ENCODE measurements at places on chromosomes 7 and 10.

DNA sequence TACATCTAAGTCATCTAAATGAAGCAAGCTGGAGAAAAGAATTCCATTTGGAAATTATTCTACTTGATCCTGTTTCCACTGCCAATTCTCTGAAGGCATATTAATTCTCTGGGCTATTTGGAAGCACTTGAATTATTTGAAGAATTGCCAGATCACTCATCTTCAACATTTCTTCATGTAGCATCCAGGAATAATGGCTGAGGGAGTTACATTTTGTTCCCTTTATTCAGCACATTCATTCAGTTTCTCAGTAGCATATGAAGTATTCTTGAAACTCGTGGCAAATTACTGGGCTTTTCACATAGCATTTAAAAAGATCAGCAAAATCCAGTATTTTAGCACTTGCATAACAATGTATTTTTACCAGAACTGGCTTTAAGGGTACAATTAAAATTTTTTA, 127.1 kb upstream of the VIPR2 start:
- no peak for DNase-seq

- DNase-seq: no peak
These were observed 1281.2 kb upstream of the SORCS1 start for GRCh38 chr10:108445746-108446145.

- no peak for DNase-seq
These were observed 26.1 kb upstream of the ZNF365 start for GRCh38 chr10:62348029-62348428.

DNA sequence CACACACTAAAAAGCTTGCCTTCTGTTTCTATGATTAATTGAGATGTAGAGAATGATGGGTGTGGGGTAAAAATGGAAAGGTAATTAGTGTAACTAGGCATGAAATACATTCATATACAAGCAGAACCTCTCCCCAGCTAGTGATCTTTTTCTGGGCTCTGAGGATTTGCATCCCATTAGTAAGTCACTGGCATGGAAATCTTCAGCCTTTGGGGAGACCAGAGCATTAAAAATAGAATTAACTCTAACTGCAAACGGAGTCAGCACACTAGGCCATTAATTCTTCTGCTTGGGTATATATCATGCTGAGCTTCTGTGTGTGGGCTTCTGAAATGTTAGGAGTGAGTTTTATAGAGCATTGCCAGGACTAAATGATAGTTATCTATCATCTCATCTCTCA, 128.9 kb downstream of the HDAC9 start:
- no peak for DNase-seq

DNA sequence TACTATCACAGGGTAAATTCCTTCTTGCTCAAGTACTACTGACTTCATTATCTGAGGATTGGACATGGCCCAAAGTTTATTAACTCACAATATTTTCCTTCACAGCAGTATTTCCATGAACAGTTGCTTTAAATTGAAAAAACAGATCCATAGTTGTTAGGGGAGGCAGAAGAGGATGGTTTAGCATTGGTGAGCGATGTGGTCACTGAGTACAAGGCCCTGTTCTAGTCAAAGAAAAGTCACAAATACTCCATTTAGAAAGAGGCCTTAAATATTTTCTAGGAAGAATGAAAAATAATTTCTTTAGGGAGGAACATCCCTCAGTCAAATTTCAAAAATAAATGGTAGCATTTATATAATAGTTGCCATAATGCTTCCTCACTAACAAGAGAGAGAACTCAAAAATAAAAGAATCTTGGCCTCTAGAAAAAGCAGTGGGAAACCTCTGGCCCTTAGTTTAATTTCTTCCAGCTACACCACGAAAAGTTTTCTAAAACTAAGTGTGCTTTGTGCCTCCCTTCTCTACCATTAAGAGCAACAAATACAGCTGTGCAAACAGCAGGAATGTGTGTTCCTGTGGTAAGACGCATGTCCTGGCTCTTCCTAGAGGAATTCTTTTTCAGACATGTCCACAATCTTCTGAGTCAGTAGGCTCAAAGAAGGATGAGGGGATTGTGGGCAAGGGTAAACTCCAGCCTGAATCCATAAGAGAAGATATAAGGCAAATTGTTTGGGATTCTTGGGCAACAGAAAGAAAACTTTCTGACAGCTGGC, 105.7 kb downstream of the HOXA1 start:
- DNase-seq: no peak

- peak; percentile 63 for DNase-seq
These were observed at the start of gene LRRC4 for GRCh38 chr7:128030654-128031611. Gene LRRC4, minus strand, starts transcription at chr7:128031437. Its CDS starts 797 bp downstream, at chr7:128030640.

DNA sequence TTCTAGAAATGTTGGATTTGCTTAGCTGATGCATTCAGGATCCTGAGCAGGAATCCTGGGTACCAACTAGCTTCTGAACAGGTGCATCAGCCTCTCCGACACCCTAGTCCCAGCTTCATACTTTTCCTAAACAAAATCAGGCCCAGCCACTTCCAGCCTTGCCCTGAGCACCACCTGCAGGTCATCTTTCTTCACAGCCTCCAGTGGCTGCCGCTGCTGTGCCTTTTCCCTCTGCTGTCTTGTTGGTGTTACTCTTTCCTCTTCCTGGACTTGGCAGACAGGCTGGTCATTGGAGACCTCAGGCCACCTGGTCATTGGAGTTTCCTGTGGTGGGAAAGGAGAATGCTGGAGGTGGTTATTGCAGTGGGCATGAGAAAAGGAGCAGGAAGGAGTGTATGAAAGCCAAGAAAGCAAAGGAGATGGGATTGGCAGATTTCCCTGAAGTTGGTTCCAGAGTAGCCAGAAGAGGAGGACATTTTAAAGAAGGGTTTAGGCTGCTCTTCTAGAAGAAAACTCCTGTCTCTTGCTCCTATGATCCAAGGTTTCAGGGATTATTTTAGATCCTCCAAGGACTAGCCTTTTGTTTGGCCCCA, 48.2 kb upstream of the NFKB2 start:
- peak; percentile 83 for DNase-seq

GRCh38 chr7:45923818-45924217, 2.7 kb upstream of the IGFBP3 start:
- no peak for DNase-seq

DNA sequence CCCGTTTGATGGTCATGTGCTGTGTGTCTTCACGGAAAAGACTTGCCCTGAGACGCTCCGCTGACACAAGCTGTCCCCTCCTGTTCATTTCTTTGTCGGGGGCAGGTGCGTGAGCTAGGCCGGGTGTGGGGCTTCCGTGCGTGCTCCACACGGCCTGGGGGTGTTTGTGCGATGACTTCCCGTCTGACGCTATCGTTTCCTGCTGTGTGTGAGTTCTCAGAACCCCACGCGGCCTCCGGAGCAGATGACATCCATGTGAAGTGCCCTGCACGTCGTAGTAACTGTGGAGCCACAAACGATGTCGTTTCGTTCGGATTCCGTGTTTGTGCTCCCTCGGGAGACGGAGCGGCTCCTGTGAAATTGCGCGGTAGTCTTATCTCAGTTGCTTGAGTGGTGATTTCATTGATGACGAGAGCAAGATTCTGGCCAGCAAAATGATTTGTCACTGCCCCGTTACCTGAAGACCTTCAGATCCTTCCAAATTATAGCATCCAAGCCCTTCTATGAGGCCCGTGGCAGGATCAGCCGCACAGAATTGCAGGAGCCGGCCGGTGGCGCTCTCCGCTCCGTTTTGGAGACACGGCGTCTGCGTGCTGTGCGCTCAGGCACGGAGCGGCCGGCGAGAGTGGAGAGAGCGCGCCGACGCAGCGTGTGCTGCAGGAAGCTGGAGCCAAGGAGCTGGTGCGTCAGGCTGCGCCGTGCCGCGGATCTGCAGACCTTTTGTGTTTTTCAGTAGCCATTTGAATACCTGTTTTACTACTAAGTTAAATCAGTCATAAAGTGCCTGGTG, 94.9 kb downstream of the NKX6-2 start:
- peak; percentile 37 for DNase-seq

DNA sequence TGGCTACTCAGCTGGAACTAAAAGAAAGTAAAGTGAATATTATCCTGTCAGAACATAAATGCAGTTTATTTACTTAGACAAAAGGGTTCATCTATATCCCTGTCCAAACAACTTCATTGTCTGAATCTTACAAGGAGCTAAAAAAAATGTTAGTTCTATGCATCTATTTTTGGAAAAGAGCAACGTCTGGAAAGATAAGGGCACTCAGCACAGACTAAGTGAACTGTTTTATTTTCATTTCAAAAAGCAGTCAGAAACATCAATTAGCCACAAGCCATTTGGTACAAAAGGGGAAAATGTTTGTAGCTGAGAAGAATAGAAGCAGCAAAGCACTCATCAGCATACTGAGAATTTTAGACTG, 245.5 kb downstream of the FOXP2 start:
- no peak for DNase-seq

DNA sequence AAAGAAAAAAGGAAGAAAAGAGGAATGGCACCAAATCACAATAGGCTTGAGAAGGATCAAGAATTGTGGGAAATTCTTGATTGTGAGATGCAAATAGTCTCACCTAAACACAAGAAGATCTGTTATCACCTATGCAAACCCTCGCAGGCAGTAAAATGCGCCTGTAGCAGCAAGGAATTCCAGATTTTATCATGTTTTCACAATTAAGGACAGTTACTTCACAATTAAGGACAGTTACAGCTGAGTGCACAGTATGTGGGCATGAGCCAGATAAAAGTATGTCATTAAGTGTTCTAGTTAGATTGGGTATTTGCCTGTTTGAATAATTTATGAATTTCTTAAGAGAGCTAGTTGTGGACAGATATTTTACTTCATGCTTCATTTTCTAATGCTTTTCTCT, 336.2 kb downstream of the CDC14C start:
- no peak for DNase-seq

- peak; percentile 58 for DNase-seq
These were observed 315.2 kb downstream of the GATA3 start for GRCh38 chr10:8369666-8370065.

GRCh38 chr10:3542185-3542611, 242.8 kb downstream of the KLF6 start:
- DNase-seq: no peak

DNA sequence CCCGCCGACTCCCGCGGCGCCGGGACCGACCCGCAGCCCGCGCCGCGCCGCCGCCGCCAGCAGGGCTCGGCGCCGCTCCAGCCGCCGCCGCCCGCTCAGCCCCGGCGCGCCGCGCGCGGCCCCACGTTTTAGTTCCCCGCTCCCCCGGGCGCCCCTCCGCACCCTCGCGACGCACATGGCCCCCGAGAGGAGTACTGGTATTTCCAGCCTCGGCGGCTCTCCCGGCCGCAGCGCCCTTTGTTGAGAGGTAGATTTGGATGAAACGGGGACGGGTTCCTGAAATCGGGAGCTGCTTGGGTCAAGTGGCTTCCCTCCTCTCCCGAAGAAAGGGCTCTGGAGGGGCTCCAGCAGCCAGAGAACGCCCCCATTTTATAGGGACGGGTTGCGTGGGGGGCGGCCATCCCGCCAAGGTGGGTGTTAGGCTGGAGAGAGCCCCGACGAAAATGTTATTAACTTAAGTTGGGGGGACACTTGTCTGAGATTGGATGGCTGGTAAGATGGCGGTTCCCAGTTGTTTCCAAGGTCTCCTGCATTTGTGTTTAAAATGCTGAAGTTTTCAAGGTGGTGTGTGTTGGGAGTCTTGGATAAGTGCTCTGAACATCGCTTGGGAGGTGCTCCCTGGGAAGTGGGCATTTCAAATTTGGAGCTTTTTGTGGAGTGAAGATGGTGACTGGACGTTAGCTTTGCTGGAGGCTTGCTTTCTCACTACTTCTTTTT, 1.2 kb downstream of the BMI1 start:
- DNase-seq: peak; percentile 62

DNA sequence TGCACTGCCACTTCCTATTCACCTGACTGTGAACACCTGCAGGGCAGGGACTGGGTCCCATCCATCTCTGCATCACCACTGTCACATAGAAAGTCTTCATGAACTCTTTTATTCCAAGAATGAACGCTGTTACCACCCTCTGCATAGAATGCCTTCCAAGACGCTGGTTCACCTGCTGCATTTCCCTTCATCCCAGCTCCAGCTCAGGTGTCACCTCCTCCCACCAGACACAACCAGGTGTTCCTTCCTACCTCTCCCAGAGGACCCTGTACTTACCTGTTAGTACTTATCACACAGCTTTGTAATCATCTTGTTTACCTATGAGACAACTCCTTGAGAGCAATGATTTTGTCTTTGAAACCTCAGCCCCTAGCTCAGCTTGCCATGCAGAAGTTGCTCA, 31.1 kb downstream of the SORBS1 start:
- no peak for DNase-seq

- peak; percentile 26 for DNase-seq
These were observed 3.5 kb downstream of the PTPRE start for GRCh38 chr10:127910464-127910770.

- no peak for DNase-seq
These were observed 48.0 kb downstream of the BRAF start for GRCh38 chr7:140876519-140877248.

GRCh38 chr7:2266911-2267310, 24.9 kb downstream of the NUDT1 start:
- DNase-seq: peak; percentile 81

GRCh38 chr10:17742918-17743317, 9.1 kb upstream of the TMEM236 start:
- DNase-seq: no peak

DNA sequence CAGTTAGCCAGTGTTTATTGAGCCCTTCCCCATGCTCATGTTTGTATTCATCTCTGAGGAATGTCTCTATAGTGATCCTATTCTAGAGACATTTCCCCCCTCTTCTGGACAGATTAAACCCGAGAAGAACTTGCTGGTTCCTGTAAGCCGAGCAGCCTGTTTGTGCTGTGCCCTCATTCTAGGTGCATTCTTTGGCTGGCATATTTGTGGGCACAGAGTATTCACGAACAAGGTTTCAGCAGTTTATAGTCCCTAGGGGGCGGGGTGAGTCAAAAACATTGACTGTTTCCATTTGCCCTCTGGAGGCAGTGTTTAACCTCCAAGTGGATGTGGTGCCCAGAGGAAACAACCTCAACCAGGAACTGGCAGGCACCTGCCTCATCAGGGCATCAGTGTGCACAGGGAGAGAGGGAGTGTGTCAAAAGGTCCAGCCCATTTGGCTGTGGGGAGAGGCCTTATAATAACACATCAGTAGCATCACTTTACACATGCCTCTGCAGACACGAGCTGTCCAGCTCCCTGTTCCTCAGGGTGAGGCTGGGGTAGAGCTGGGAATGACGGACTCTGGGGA, 273.3 kb upstream of the LRGUK start:
- peak; percentile 75 for DNase-seq

DNA sequence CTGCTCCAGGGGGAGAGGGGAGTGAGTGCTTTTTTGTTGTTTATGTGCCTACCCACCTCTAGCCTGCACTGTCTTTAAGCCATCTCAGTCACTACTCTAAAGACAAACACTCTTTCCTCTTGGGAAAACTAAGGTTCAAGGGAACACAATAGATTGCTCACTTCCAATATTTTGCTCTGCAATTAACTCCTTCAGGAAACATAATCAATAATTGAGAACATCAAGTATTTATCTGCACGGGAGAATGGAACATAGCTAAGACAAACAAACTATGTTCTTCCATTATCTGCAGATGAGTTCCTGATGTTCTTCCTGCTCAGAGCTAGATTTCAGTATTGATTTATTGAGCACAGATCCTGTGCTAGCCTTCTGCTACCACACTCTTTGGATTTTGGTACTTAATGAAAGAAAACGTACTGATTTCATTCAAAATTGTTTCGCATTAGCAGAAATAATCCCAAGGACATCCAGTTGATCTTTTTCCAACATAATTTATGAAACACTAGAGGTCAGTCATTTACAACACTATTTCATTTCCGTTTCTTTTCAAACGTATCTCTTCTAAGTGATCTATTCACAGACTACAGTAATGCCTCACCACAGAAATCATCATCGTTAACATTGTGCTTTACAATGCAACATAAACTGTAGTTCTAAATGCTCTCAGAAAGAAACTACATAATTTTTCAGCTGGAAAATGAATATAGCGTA, 8.3 kb downstream of the NEBL start:
- DNase-seq: no peak
